ENCODE measurements at places on chromosomes 3 and 15. TPM values are rescaled to one million over a fixed set of nuclear protein-coding genes. Genes with fewer than 3 reads are reported as not detected.
A peak's percentile ranks its signal among the peaks of the same experiment; 100 is the strongest.

- H3K27me3 ChIP-seq, result no peaks in the 10 kb centered on the region
- no peaks in the 10 kb centered on the region for H3K4me1 ChIP-seq
- H3K27ac ChIP-seq, result no peak overlapping the region
- H3K4me3 ChIP-seq, result no peak overlapping the region
- H3K36me3 ChIP-seq, result no peaks in the 10 kb centered on the region
- DNase-seq, result no peak
Measured at GRCh38 chr3:339351-339750, 142.8 kb downstream of the CHL1 start.

DNA sequence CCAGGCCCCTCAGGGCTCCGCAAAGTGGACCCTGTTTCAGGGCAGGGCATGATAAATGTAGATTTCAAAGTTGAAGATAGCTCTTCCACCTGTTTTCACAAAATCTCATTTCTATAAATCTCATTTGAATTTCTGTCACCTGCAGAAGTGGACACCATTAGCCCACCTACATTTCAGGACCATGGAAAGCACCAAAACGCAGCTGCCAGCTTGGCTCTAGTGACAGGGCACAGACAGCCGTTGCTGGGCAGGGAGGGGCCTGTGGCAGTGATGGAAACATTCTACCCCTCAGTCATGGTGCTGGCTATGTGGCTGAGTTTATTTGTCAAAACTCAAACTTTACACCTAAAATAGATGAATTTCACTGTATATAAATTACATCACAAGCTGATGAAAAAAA lies 40.4 kb downstream of the PRR23E start:
- H3K4me1 ChIP-seq, result no peaks in the 10 kb centered on the region
- no peak for DNase-seq
- H3K27ac ChIP-seq, result no peak overlapping the region
- no peaks in the 10 kb centered on the region for H3K36me3 ChIP-seq

DNA sequence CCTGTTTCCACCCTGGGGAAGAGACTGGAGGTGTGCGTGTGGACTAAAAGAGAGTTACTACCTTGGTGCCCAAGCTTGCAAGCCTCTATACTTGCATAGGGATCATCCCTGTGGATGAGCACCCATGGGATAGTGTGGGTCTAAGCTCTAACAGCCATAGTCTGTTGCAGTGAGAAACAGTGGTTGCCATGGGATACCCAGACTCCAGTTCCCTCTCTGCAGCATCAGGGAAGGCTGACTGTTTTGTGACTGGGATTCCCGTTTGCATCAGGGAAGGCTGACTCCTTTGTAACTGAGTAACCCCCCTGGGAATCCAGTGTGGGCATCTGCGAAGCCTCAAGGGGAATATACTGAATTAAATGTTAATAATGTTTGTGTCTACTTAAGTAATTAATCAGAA lies 196.1 kb downstream of the ZNF621 start:
- H3K4me1 ChIP-seq, result no peaks in the 10 kb centered on the region
- H3K36me3 ChIP-seq, result no peaks in the 10 kb centered on the region
- H3K27ac ChIP-seq, result no peak overlapping the region
- H3K27me3 ChIP-seq, result no peaks in the 10 kb centered on the region
- DNase-seq, result no peak
- no peak overlapping the region for H3K4me3 ChIP-seq

DNA sequence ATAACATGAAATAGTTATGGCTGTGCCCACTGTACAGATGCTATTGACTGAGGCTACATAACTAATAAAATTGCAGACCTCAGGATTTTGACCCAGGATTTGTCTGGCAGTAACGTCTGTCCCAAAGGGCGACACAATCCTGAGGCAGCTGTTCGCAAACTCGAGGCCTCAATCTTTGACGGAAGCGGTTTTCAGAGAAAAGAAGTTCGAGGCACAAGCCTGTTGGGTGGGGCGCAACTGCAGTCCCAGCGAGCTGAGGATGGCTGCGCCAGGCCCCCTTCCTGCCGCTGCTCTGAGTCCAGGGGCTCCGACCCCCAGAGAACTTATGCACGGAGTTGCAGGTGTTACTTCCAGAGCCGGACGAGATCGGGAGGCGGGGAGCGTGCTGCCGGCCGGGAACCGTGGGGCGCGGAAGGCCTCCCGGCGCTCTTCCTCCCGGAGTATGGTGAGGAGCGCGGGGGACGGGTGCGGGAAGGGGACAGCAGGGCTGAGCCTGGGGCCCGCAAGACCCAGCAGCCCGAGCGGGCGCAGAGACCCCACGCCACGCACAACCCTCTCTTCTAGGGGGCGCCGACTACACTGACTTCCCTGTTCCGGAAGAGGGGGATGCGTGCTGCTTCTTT lies at the start of gene PARP15:
Gene PARP15 (plus strand): TSS at position 242 of the 623 bp plus-strand sequence. CDS start 18 bp downstream, at position 260.
- H3K27ac ChIP-seq, result peak within 1 kb of the TSS; percentile 98
- no peaks in the 10 kb centered on the region for H3K27me3 ChIP-seq
- H3K4me1 ChIP-seq, result peaks cover 59% of the 10 kb centered on the region
- peak within 1 kb of the TSS; percentile 98 for H3K4me3 ChIP-seq
- peak; percentile 62 for DNase-seq

DNA sequence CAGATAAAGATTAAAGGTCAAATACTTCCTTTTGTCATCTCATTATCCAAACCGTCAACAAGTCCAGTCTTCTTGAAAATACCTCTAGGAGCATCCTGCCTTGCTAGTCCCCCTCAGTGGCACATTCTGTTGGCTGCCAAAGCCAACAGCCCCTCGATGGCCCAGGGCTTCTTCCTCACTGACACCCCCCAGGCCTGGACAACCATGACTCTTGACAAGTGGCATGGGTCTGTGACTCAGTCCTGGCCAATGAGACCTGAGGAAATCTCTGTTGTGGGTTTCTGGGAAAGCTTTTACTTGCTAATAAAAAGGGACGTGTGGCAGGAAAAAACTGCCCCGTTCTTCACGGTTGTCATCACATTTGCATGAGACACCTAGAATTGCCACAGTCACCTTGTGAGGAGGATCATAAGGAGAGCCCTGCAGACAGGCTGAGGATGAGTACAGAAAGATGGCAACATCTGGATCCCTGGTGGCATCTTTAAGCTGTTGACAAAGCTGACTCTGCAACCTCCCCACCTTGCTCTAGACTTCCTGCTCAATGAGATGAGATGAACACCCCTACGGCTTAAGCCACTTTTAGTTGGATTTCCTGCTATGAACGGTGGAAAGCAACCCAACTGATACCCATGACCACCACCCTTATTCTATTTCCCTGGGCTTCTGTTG lies 81.5 kb downstream of the OXNAD1 start:
- peak overlapping the region; percentile 40 for H3K27ac ChIP-seq
- no peak overlapping the region for H3K4me3 ChIP-seq
- no peaks in the 10 kb centered on the region for H3K27me3 ChIP-seq
- no peak for DNase-seq

The AP3B2 gene
- total RNA-seq, result 0.40 TPM

DNA sequence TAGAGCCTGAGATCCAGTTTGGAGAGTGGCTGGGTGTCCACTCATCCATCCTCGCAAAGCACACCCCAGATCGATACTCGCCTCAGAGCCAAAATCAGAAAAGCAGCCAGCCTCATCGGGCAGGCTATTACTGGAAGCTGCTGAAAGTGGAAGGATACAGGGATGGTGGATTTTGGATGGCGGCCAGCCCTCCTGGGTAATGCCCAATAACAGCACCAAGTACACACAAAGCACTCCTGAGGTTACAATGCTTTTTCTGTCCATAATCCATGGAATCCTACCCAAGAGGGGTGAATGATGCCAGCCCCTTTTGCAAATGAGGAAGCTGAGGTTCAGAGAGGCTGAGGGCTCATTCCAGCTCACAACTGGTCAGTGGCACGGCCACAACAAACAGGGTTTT lies 93.1 kb upstream of the SLC6A11 start:
- peaks cover 9% of the 10 kb centered on the region for H3K27me3 ChIP-seq
- H3K36me3 ChIP-seq, result no peaks in the 10 kb centered on the region
- H3K27ac ChIP-seq, result no peak overlapping the region
- no peaks in the 10 kb centered on the region for H3K4me1 ChIP-seq
- no peak for DNase-seq
- H3K4me3 ChIP-seq, result no peak overlapping the region

DNA sequence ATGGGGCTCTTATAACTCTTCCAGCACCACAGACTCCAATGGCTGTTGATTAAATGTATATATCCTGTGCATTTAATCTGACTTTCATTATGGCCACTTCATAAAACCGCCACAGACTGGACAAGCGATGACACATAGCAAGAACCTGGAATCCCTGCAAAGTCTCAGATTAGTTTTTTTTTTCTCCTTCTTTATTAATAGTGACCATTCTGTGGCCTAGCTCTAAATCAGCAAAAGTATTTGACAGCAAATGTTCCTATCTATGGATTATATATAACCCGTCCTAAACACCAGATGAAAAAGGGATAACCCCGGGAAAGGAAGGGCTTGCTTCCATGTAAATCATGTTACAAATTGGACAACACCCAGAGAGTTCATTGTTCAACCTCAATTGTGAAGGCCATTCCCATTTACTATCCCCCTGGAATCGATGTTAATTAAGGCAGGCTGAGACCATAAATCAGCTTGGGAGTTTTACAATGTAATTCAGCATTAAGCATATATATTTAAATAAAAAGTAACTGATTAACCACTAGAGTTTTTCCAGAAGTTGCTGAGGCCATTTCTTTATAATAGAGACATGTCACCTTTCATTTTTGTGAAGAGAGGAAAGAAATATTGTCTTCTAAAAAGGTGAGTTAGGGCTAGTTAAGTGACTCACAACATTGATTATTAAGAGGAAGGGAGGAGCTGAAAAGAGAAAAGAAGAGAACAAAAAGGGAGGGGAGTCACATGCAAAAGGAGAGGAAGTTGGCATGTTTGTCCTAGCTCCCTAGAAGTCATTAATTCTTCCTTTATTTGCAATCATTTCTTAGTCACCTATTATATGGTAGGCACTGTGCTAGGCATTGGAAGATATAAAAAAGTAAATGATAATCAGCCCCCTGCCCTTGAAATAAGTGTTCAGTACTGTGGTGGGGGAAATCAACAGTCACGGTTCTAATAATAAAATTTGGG lies 26.2 kb downstream of the ALDH1A2 start:
- no peak overlapping the region for H3K4me3 ChIP-seq
- H3K4me1 ChIP-seq, result no peaks in the 10 kb centered on the region
- no peak for DNase-seq
- H3K36me3 ChIP-seq, result no peaks in the 10 kb centered on the region
- peaks cover 19% of the 10 kb centered on the region for H3K27me3 ChIP-seq
- H3K27ac ChIP-seq, result no peak overlapping the region

The ASB14 gene
- not detected for total RNA-seq

The CXCR6 gene
- 4.0 TPM for total RNA-seq

DNA sequence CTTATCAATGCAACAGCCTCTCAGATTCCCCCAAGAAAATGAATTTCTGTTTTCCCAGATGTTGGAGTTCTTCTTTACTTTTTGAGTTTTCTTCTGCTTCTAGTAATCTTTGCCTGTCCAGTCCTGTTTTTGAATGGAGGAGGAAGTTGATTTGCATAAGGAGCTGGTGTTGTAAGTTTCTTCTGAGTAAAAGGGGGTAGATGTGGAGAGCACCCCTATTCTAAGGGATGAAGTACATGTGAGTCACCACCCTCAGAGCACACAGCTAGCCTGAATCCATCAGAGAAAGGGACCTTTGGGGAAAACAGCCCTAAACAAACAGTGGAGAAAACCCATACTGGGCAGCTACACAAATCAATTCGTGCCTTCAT lies 34.5 kb downstream of the ACAA1 start:
- H3K36me3 ChIP-seq, result peaks cover 9% of the 10 kb centered on the region
- no peak overlapping the region for H3K4me3 ChIP-seq
- DNase-seq, result no peak
- no peak overlapping the region for H3K27ac ChIP-seq
- no peaks in the 10 kb centered on the region for H3K27me3 ChIP-seq

DNA sequence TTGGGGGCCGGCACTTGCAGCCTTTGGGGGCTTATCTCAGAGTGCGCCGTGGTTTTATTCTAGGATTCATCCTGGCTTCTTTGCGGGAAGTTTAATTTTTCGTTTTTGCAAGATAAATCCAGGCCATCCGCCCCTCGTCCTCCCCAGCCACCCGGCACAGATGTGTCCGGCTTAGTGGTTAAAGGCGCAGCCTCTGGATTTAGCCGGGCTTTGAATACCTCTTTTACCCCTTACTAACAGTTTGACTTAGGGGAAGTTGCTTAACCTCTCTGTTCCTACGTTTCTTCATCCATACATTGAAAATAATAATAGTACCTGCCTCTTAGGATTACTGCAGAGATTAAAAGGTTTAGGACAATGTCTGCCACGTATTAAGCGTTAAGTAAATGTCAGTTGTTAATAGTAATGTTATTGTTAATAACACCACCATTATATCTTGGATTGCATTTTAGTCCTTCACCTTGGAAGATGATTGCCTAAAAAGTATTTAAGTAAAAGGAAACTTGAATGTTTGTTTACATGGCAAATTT lies 714 bp downstream of the ECT2 start:
- peak overlapping the region; percentile 87 for H3K4me3 ChIP-seq
- H3K36me3 ChIP-seq, result peaks cover 20% of the 10 kb centered on the region
- peaks cover 1% of the 10 kb centered on the region for H3K27me3 ChIP-seq

- H3K4me1 ChIP-seq, result peaks cover 21% of the 10 kb centered on the region
- no peaks in the 10 kb centered on the region for H3K36me3 ChIP-seq
- no peaks in the 10 kb centered on the region for H3K27me3 ChIP-seq
- no peak overlapping the region for H3K27ac ChIP-seq
Measured at GRCh38 chr15:52495125-52495524, 33.6 kb downstream of the MYO5A start.

- no peak overlapping the region for H3K27ac ChIP-seq
- no peaks in the 10 kb centered on the region for H3K4me1 ChIP-seq
- no peak overlapping the region for H3K4me3 ChIP-seq
- no peaks in the 10 kb centered on the region for H3K36me3 ChIP-seq
Measured at GRCh38 chr3:131699001-131699400, 196.2 kb upstream of the MRPL3 start.

GRCh38 chr3:149706905-149707304 lies 45.4 kb downstream of the COMMD2 start:
- no peaks in the 10 kb centered on the region for H3K27me3 ChIP-seq
- peaks cover 23% of the 10 kb centered on the region for H3K4me1 ChIP-seq
- peaks cover 2% of the 10 kb centered on the region for H3K36me3 ChIP-seq
- H3K27ac ChIP-seq, result no peak overlapping the region

GRCh38 chr3:52280050-52280461 lies 1.6 kb upstream of the WDR82 start:
- H3K4me1 ChIP-seq, result peaks cover 49% of the 10 kb centered on the region
- peak overlapping the region; percentile 92 for H3K4me3 ChIP-seq
- H3K27ac ChIP-seq, result peak overlapping the region; percentile 95
- no peaks in the 10 kb centered on the region for H3K27me3 ChIP-seq
- DNase-seq, result no peak

All from activated CD4-positive, alpha-beta memory T cell treated with anti-CD3 and anti-CD28 coated beads for 36 hours (primary cell).